ENCODE measurements at places on chromosomes 1 and 21.
A peak's percentile ranks its signal among the peaks of the same experiment; 100 is the strongest.

GRCh38 chr21:18743531-18743930 is 339.9 kb upstream of the TMPRSS15 start:
- DNase-seq, result no peak

GRCh38 chr1:8639148-8639547 is 178.3 kb downstream of the RERE start:
- DNase-seq, result no peak

DNA sequence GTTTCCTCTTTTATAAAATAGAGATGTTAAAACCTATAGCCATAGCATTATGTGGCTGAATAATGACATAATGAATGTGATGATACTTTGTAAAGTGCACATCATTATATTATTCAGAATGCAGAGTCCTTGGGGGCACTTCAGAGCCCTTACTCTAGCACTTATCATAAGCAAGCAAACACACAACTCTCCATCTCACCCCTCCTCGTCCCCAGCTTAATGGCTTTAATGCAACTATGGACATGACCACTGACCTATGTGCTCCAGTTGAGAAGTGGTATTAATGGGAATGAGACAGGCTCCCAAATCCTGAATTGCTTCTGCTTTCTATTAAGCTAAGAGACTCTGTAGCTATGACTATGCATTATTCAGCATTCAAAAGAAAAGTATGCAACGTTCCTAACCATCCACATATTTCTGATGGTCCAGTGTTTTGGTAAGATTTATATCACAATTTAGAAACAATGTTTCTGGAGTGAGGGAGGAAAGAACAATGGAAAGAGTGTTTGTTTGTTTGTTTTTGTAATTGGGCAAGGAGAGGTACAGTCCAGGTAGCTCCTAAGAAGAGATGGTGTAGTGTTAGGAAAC is 194.0 kb upstream of the PLXNA2 start:
- no peak for DNase-seq

DNA sequence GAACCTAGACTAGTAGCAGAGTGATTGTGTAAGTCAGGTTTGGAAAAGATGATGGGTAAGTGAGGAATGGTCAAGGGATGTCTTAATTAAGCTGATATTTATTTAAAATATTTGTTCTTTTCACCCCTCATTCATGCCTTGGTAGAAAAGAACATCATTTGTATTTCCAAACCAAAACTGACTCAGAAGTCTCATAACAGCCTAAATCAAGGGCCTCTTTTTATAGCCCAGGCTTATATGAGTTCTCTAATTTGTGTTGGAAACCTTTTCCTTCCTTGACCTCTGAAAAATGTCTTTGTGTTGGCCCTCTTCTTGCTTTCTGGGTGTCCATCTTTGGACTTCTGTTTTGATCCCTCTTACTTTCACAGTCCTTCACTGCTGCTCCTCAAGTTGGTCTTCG is 1428.2 kb downstream of the MRPL39 start:
- no peak for DNase-seq

- DNase-seq, result peak; percentile 93
These were observed 3.3 kb upstream of the CNR2 start for GRCh38 chr1:23916209-23917131.
